ENCODE measurements at places on chromosomes 16 and 17.
A peak's percentile ranks its signal among the peaks of the same experiment; 100 is the strongest.

- no peak for DNase-seq
Measured at GRCh38 chr16:11067266-11067665, 122.9 kb downstream of the CLEC16A start.

DNA sequence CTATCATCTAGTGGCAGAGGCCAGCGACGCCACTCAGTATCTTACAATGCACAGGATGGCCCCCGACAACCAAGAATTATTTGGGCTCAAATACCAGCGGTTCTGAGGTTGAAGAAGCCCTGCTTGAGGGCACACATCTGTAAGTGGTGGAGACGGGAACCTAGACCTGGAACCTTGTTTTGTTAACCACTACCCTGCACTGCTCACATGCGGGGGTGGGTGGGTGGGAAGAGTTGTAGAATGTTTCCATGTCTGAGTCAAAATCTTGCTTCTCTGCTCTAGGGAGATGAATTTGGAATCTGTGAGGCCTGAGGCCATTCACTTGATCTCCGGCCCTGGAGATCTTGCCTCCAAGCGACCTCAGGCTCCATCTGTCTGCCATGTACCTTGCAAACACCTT is 44.1 kb downstream of the ABCC1 start:
- DNase-seq = no peak

DNA sequence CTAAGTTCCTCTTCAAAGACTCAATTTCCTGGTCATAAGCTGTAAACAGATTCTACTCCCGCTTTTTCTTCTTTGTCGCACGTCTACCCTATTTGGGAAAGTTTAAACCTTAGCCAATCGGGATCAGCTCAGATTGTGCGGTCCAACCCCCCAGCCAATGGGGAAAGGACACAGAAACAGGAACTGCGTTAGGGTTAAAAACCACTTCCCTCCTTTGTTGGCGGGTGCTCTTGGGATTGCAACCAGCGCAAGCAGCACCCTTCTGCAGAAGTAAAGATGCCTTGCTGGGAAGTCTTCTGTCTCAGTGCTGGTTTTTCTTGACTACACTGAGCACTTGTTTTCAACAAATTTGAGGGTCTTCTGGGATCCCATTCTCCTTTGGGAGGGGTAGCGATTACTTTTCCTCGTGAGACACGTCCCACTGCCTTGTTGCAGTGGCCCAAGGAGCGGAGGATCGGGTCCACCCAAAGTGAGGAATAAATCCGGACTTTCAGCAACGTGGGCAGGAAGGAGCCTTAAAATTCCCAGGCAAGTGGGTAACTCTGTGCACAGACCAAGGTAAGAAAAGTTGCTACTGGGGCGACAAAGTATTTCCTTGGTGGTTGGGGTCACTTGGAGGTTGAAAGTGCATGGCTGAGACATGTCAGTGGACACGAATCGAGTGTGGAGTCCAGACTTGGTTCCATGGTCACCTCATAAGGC is 1.0 kb upstream of the YPEL3 start:
- DNase-seq = no peak

DNA sequence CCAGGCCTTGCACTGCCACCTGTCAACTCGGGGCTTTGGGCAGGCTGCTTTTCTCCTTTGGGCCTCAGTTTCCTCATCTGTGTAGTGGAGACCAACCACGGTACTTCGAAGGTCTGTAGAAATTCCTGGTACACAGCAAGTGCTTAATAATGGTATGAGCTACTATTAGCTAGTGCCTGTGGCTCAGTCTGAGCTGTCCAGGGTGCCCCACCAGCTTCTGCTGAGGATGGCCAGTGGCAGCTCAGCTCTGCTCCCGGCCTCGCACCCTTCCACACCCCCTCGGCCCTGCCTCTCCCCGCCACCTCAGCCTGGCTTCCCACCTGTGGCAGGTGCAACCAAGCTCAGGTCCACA is 26.2 kb upstream of the PLCG2 start:
- no peak for DNase-seq

DNA sequence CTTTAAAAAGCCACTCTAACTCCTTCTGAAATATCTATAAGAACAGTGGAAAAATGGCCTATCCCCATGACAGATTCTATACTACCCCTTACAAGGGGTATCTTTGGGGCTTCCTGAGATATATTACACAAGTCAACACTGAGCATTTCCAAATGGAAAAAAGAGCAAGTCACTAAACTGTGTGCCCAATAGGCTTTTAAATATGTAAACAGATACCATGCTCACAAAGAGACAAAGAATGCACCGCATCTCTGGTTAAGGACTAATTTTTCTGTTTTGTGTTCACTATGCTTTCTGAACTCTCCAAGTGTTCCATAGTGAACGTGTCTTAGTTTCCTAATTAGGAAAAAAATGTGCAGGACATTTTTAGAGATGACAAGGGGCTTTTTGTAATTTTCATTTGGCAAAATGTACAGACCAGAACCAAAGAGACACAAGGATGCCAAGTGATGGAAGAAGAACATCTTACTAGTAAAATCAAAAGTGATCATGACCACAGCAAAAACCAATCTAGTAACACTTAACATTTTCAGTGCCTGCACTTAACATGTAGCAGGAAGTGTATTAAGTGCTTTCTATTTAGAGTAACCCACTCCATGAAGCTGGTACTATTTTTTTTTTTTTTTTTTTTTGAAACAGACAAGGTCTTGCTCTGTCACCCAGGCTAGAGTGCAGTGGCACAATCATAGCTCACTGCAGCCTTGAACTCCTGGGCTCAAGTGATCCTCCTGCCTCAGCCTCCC is 21.5 kb downstream of the MYH11 start:
- DNase-seq = no peak

DNA sequence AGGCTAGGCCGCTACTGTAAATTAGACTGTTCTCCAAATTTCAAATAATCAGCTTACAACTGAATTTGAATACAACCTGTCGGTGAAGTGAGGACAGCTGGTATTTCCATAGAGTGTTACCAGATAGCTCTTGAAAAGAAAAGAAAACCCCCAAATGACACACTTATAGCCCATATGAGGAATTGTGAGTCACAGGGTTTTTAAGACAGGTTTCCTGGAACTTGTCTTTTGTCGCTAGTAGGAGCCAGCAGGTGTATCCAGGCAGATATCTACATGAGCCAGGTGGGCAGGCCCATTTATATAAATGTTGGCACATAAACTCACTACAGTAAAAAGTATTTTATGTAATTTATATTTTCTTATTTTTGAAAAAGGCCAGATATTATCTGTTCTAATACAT is 24.0 kb downstream of the TNRC6A start:
- DNase-seq = no peak

DNA sequence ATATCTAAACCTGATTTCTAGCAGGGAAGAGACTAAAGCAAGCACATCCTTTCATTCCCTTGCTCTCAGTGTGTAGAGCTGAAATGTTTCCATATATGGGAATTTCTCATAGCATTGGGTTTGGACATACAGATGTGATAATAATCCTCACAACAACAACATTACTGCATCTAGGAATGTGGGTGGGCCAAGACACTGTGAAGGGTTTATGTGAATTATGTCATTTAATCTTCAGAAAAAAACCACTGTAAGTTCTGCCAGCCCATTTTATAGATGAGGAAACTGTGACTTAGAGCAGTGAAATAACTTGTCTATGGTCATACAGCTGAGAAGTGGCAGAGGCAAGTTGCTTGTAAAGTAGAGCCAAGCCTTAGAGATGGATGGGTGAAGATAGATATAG is 5.2 kb downstream of the OMG start:
- DNase-seq = no peak

DNA sequence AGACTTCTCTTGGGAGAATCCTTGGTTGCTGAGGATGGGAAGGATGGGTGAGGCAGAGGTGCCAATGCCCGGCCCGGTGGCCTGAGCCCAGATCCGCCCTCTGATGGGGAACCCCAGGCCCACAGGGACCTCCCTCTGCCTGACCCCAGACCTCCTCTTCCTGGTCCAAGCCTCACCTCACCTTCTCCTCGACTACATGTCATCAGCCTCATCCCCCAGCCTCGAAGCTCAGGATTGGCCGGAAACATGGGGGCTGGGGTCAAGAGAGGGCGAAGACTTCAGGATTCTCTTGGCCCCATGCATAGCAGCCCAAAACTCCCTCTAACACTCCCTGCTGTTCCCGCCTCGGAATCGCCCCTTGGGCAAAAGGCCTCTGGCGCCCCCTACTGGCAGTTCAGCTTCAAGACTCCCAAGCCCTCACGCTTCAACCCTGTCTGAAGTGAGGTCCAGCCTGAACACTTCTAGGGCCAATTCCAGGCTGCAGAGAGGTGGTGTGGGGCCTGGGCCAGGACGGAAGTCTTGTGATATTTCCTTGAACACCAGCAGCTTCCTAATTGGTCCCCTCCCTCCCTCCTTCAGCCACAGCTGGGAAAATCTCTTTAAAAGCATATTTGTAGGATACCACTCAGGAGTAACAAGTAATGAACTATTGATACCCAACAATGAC is 47.2 kb downstream of the ARHGAP27 start:
- DNase-seq = peak; percentile 88

GRCh38 chr17:1995321-1995892 is 29.7 kb downstream of the RTN4RL1 start:
- no peak for DNase-seq

GRCh38 chr17:8828517-8828875 is 29.3 kb upstream of the MFSD6L start:
- DNase-seq = no peak

DNA sequence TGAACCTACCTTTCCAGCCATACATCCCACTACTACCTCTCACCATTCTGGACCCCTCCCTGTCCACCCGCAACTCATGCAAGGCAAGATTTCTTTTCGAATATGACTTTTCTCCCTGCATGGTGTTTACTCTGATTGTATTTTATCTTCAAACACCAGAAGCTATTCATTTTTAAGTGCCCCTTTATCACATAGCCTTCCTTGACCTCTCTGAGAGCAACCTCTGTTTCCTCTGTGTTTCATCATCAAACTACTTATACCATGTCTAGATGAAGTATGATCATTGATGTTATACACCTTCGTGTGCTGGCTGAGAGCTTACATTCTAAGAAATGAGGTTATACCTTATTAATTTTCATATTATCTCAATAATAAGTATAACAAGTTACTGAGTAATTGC is 31.8 kb downstream of the SYCE1L start:
- no peak for DNase-seq

GRCh38 chr16:84916178-84916577 is 95.2 kb downstream of the ZDHHC7 start:
- no peak for DNase-seq

DNA sequence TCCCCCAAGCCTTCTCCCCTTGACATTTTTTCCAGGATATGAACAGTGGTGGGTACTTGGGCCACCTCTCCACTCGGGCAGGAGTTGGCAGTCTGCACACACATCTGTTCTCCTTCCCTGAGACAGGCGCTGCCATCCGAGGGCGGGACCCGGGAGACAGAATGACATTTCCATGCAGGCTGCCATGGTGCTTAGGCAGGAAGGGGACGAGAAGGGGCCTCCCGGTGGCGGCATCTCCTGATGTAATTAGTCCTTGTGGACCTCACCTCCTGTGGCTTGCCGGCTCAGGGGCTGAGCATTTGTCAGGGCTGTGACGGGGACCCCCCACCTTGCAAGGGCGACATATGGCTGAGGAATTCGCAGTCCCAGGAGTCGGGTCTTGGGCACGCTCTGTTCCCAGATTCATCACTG is 197.2 kb downstream of the FOXL1 start:
- no peak for DNase-seq

- DNase-seq = no peak
Measured at GRCh38 chr17:48751733-48752398, 23.3 kb upstream of the HOXB13 start.

- DNase-seq = no peak
Measured at GRCh38 chr16:73058221-73058615, 10.3 kb upstream of the ZFHX3 start.

DNA sequence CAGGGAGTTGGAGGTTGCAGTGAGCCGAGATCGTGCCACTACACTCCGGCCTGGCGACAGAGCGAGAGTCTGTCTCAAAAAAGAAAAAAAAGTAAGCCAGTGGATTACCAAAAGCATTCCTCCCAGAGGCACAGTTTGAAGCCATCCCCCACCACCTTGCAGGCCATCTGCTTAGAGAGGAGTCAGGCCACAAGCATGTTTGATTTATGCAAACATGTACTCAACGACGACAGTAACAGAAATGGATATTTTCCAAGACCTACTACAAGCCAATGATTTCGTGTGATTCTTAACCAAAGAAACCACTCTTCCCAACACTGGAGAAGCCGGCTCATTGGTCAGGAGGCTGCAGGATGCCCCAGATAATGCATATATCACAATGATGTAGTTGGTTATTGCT is 34.8 kb downstream of the MYH13 start:
- DNase-seq = no peak

- no peak for DNase-seq
Measured at GRCh38 chr16:2216330-2216729, 1.7 kb upstream of the PGP start.

DNA sequence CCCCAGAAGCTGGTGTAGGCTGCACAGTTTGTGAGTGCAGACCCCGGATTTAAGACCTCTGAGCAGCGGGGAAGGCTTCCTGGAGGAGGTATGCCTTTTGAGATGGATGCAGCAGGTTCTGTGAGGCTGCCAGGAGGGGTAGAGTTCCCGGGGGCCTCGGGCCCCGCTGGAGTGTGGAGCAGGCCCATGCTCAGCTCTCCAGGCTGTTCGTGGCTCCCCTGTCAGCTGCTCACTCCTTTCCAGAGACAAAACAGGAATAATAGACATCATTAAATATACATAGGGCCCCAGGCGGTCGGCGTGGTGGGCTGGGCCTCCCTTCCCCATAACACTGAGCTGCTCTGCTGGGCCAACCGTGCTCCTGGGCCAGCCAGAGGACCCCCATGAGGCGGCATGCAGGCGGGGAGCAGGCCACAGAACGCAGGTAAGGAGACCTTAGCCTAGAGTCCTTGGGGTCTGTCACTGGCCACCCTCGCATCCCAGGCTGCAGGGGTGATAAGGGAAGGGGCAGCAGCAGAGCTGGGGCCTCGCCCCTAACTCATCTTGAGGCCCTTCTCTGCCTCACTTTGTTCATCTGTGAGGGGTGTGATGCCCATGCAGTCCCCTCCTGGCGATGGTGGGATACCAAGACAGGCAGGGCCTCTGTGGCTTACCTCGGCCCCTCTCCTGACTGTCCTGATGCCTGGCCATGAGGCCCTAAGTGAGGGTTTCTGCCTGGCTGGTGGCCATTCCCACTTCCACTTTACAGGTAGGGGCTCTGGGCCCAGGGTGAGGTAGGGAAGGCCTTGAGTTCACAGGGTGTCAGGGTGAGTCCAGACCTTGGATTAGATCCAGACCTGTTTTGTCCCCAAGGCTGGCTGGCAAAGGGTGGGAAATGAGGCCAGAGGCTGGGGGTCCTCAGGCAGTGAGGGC is at the start of gene MYO15A:
Gene MYO15A, plus strand, starts transcription at position 356 of the 912 bp plus-strand sequence. CDS start 10,045 bp downstream, outside the sequence.
- DNase-seq = no peak
